ENCODE measurements at places on chromosomes 2 and 18. TPM values are rescaled to one million over a fixed set of nuclear protein-coding genes. Genes with fewer than 3 reads are reported as not detected.
A peak's percentile ranks its signal among the peaks of the same experiment; 100 is the strongest.

GRCh38 chr18:23861805-23862470, 152.6 kb upstream of the TTC39C start:
- DNase-seq, result no peak

B3GNT7 gene
- 14.0 TPM for total RNA-seq

ABHD1 gene
- total RNA-seq, result not detected

- no peak for DNase-seq
Observed at GRCh38 chr2:58900246-58901027, 659.3 kb upstream of the FANCL start.

CNTNAP5 gene
- not detected for total RNA-seq

C2orf15 gene
- 16.9 TPM for total RNA-seq

GRCh38 chr18:11899063-11899462, 9.1 kb downstream of the MPPE1 start:
- DNase-seq, result no peak

HJURP gene
- total RNA-seq, result 109 TPM

- no peak for DNase-seq
Observed at GRCh38 chr2:223148516-223148915, 96.5 kb downstream of the KCNE4 start.

- no peak for DNase-seq
Observed at GRCh38 chr18:34957119-34957863, 83.9 kb upstream of the MAPRE2 start.

IL1F10 gene
- not detected for total RNA-seq

GRCh38 chr2:20836521-20836920, 13.6 kb upstream of the LDAH start:
- DNase-seq, result no peak

DNA sequence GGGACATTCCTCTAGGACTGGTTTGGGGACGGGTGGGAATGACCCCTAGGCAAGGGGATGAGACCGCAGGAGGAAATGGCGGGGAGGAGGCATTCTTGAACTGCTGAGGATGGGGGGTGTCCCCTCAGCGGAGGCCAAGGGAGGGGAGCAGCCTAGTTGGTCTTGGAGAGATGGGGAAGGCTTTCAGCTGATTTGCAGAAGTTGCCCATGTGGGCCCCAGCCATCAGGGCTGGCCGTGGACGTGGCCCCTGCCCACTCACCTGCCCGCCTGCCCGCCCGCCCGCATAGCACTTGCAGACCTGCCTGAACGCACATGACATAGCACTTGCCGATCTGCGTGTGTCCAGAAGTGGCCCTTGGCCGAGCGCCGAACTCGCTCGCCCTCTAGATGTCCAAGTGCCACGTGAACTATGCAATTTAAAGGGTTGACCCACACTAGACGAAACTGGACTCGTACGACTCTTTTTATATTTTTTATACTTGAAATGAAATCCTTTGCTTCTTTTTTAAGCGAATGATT, 4.9 kb downstream of the INHBB start:
- DNase-seq, result no peak

GRCh38 chr2:238420442-238420841, 6.3 kb upstream of the ASB1 start:
- no peak for DNase-seq

DNA sequence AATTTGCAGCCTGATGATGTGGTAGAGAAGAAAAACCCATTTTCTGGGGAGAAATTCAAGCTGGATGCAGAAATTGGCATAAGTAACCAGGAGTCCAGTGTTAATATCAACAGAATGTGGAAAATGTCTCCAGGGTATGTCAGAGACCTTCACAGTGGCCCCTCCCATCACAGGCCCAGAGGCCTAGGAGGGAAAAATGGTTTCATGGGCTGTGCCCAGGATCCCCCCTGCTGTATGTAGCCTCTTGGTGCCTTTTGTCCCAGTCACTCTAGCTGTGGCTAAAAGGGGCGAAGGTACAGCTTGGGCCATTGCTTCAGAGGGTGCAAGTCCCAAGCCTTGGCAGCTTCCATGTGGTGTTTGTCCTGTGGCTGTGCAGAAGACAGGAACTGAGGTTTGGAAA, 40.2 kb downstream of the CACNB4 start:
- DNase-seq, result no peak

DNA sequence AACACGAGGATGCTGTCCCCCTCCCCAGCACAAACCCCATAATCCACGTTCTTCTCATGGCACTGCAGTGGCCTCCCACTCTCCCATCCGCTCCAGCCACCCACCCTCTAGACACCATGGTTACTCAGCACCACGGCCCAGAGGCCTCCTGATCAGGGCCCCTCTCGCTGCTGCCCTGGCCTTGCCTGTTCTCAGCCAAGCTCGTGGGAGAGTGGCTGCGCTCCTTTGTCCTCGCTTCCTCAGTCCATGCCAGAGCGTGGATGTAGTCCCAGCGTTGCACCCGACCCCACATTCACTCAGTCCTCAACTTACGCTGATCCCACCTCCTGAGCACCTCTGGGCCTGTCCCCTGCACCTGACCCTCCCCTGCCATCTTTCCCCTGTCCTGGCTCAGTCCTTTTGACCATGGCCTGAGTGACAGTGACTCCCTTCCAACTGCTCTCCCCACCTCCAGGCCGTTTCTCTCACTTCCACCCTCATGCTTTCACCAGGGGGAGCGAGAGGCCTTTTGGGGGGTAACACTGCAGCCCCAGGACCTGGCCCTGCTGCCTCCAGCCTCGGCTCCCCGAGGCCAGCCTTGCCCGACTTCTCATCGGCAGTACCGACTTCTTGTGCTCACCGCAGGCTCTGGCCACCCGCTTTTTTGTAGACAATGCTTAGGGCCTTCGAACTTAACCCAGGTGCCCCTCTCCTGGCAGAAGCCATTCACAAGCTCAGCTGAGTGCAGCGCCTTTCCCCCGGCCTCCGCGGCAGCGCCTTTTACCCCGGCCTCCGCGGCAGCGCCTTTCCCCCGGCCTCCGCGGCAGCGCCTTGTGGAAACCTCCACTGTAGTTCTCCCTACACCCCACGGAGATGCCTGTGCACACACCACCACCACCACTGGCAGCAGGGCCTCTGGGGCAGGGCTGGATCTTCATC, 131.4 kb downstream of the CLIP4 start:
- DNase-seq, result no peak

BBS5 gene
- 0.38 TPM for total RNA-seq

- no peak for DNase-seq
Observed at GRCh38 chr2:213065583-213066442, 85.6 kb downstream of the IKZF2 start.

- DNase-seq, result no peak
Observed at GRCh38 chr2:144615866-144616565, 96.1 kb upstream of the ZEB2 start.

DNA sequence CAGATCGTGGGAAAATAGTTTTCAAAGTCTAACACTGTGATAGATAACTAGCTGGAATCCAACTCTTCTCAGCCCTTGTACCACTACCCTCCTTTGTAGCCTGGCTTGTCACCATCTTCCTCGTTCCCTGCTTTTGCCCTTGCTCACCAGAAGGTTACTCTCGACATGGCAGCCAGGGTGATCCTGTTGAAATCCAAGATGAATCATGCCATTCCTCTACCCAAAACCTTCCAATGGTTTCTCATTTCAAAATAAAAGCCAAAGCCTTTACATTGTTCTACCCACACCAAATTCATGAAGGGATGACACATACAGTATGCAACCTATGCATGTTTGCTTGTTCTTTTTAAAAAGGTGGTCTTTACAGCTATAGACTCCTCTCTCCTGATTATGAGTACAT, 45.7 kb downstream of the STAT4 start:
- no peak for DNase-seq

DNA sequence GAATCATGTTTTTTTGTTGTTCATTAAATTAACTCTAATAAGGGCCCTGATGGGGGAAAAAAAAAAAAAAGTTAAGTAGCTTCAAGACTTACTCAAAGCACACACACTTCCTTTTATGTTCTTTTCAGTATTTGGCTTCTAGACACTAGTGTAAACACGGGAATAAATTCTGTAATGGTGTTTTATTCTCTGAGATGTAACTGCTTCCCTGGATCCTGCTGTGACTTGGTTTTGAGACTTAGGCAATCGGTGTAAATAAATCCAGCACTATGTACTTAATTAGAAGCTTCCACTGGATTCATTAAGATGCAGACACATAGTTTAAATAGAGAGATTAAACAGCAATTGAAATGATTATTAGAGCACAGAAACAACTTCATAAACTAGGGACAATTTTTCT, 26.1 kb upstream of the AP1S3 start:
- DNase-seq, result no peak

GRCh38 chr18:36314098-36314497, 16.6 kb downstream of the FHOD3 start:
- peak; percentile 34 for DNase-seq

CDH7 gene
- not detected for total RNA-seq

EPC2 gene
- total RNA-seq, result 15.8 TPM

DNA sequence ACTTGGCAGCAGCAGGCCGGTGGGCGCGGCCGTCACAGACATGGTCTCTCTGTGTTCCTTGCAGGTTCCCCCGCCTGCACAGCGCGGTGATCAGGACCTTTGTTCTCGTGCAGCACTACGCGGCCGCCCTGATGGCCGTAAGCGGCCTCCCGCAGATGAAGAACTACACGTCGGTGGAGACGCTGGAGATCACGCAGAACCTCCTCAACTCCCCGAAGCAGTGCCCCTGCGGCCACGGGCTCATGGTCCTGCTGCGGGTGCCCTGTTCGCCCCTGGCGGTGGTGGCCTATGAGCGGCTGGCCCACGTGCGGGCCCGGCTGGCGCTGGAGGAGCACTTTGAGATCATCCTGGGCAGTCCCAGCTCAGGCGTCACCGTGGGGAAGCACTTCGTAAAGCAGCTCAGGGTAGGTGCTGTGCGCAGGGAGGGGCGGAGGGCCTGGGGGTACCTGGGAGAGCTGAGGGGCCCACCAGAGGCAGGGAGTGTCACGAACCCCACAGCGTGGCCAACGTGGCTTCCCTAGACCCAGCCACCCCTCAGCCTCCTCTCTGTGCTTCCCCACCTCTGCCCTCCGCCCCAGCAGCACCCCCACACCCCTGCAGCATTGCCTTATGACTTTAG, 59.3 kb downstream of the NTSR2 start:
- no peak for DNase-seq

DNA sequence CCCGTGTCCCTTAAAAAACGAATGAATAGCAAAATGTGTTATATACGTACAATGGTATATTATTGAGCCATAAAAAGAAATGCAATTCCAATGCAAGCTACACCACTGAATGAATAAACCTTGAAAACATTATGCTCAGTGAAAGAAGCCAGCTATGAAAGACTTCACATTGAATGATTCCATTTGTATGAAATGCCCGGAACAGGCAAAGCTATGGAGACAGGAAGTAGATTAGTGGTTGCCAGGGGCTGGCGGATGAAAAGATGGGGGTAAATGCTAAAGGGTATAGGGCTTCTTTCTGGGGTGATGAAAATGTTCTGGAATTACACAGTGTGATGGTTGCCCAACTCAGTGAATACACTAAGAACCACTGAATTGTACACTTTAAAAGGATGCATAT, 113.3 kb downstream of the NOL10 start:
- DNase-seq, result no peak

TSHZ1 gene
- total RNA-seq, result 6.5 TPM

DNA sequence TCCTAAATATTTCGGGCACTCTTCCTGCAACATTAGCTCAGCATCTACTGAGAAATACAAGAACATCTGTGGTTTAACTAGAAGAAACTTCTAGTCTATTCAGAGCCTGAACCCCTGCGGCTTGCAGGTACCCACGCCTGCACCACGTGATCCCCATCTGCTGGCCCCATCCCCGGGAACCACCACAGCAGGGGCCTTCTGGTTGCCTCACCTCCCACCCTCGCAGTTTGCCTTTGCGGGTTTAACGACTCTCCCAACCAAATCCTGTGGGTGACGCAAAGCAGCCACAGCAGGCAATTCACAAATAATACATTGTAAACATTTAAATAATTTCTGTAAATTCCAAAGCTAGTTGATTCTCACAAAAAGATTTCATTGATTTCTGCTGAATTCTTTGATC, 90.2 kb upstream of the TMEM18 start:
- DNase-seq, result no peak

DNA sequence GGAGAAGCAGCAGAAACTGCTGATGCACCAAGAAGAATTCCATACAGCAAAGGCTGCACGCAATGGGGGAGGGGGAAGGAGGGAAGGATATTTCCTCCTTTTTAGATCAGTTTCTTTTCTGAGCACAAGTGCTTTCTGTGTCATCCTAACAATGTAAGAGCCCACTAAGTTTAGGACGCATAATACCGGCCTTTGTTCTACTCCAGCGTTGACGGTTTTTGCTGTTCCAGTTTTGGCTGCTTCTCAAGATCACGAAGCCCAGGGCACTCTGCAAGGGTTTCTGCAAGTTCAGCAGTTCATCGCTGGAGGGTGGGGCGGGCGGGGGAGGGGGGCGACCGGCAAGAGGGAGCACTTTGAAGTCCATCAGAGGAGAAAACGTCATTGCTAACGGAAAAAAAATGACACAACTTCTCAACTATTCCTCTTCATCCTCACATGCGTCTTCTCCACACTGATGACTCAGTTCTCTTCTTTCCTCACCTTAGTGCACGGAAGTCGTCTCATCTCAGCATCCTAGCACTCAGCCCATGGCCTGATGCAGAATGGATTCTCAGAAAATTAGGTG, 8.7 kb downstream of the FAM178B start:
- no peak for DNase-seq

GPR39 gene
- 14.1 TPM for total RNA-seq

AFF3 gene
- not detected for total RNA-seq

UNC80 gene
- not detected for total RNA-seq

CCNT2 gene
- 19.1 TPM for total RNA-seq

MPP4 gene
- not detected for total RNA-seq

DOK6 gene
- not detected for total RNA-seq

GRCh38 chr2:97993926-97994325, 1.8 kb downstream of the TMEM131 start:
- DNase-seq, result no peak

GRCh38 chr2:238431-238830, 25.4 kb downstream of the SH3YL1 start:
- DNase-seq, result no peak

DNA sequence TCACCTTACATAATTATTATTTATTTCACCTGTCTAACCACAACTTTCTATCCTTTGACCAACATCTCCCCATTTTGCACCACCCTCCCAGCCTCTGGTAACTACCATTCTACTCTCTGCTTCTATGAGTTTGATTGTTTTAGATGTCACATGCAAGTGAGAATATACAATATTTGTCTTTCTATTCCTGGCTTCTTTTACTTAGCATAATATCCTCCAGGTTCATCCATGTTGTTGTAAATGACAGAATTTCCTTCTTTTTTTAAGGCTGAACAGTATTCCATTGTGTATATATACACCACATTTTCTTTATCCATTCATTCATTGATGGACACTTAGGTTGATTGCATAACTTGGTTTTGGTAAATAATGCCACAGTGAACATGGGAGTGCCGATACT, 24.0 kb downstream of the PPM1B start:
- no peak for DNase-seq
